ENCODE measurements at places on chromosomes 11 and 22. TPM values are rescaled to one million over a fixed set of nuclear protein-coding genes. Genes with fewer than 3 reads are reported as not detected.

DNA sequence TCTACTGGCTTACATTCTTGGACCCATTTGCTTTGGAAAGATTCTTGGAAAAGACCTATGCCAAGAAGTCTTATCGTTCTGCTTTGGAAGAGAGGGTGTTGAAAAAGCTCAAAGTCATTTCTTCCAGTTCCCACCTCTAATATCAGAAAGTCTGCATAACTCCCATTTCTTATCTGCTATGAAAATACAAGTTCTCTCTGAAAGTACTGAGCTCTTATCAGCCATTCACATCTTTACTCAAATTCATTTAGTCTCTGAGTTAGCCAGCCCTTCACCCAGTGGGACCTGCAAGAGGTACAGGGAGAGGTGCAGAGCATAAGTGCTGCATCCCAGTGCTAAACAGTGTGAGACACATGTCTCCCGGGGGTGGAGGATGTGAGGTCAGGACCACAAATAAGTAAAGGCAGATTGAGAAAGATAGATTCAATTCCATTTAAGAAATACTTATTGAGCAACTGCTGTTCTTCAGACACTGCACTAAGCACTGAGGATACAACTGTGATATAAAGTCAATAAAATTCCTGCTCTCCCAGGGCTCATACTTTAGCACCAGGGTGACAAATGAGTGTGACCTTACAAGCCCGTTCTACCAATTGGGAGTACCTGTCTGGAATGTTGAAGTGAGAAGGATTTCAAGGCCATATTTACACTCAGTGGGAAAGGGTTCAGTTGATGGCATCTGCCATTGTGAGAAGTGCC is 76.7 kb downstream of the PISD start:
- no peak for DNase-seq

Gene DAGLA
- 4.6 TPM for polyA plus RNA-seq

Gene PTPN5
- 0.20 TPM for polyA plus RNA-seq

DNA sequence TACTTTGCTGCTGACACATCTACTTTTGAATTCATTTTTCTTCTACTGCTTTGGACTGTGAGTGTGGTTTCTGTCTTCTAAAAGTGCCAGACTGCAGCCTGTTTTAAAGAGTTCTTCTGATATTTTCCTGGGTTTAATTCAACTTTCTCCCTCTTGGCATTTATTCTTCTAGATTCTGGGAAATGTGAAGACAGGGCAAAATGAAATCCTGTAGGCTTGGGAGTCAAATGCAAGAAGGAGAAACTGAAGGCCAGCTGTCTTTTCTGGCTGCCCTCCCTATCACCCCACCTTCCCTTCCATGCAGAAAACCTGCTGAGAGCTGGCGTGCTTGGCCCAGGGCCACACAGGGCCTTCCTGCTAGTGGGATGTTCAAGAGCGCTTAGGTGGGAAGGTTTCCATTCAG is 7.6 kb downstream of the ZNF70 start:
- DNase-seq, result no peak

GRCh38 chr11:67119585-67120391 is 725 bp downstream of the KDM2A start:
- no peak for DNase-seq

Gene DTX4
- polyA plus RNA-seq, result 18.2 TPM

- no peak for DNase-seq
Measured at GRCh38 chr11:57648801-57649735, 644 bp downstream of the YPEL4 start.

DNA sequence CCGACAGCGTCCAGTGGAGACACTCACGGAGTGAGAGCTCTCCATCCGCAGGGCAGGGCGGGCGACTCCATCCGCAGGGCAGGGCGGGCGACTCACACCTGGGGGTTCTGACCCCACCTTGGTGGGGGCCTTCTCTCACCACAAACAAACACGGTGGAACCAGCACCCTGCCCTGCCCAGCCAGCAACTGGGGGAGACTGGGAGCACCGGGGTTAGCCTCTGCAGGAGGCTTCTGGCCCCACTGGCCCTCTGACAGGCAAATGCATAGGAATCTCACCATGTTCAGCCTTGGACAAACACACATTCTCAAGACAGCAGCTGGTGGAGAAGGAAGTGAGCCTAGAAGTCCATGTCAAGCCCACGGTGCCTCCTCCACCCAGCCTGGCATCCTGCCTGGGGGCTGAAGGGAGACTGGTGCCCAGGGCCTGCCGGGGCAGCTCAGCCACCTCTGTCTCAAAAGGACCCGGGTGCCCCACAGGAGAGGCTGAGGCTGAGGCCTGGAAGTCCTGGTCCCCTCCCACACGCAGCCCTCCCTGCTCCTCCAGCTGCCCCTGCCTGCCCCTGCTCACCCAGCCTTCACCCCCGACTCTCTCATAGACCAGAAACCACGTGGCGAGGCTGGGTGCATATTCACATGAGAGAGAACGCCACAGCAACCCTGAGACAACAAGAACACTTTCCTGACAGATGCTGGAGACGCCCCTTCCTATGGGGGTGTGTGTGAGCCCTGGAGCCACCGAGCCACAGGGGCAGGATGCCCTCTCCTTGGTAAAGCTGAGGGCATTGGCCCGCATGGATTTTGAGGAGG is 98.4 kb upstream of the B3GAT1 start:
- no peak for DNase-seq

DNA sequence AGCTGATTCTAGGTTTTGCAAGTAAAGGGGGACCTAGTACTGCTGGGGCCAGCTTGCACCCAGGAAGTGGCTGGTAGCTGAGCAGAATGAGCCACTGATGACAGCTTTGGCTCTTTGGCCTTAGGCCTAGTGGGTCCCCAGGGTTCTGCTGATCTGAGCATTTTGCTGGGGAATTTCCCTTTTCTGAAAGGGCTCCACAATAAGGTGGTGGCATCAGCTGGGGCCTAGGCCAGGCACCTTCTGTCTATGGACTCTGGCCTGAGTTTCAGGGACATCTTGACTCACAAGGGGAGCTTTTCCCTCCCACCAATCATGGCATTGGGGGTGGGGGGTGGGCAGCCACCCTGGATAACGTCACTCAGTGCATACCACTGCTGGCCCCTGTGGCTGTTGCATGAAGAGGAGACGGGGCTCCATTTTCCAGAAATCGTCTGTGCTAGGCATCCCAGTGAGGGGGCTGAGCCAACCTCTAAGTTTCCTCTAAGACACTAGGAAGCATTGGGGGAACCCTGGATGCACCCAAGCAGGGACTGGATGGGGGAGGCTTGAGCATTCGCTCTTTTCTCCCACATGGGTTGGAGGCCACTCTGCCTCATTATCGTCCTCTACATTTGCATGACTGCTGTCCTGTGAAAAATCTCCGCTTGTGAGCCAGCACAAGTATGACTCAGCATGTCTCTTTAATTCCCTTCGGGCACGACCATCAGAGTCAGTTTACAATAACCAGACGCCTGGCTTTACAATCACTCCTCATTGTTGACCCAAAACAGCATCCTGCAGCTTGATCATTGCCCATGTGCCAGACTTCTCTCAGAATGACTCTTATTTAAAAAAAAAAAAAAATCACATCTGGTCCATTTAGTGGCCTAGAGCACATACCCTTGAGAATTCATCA is 145.0 kb upstream of the THY1 start:
- DNase-seq, result no peak

GRCh38 chr11:133714471-133715375 is 130.6 kb downstream of the SPATA19 start:
- no peak for DNase-seq

DNA sequence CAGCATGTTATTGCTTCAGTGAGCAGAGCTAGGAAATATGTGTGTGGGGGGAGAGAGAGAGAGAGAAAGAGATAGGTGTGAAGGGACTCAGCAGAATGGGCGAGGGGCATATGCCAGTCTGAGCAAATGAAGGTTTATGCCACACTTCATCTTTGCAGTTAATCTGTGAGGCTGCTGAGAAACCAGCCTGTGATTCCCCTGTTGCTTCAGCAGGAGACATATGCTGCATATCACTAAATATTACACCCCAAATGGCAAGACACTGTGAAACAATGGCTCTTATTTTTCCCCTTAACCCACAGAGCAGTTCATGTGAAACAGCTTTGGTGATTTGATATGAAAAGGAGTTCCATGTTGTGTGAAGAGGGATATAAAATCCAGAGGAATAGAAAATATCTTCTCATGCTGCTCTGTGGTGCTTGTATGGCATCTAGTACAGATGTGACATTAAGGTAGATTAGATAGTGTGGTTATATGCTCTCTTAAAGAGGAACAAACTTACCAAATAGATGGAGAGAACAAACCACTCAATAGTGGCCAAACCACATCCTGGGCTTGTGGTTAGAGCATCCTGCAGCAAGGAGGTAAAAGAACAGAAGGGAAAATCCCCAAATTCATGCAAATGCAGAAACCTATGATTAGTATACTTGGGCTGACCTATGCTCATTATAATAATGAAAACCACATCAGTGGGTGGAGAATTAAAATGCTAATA is 864.2 kb downstream of the FAM181B start:
- no peak for DNase-seq

- no peak for DNase-seq
Measured at GRCh38 chr22:39655831-39656230, 85.3 kb downstream of the CACNA1I start.

DNA sequence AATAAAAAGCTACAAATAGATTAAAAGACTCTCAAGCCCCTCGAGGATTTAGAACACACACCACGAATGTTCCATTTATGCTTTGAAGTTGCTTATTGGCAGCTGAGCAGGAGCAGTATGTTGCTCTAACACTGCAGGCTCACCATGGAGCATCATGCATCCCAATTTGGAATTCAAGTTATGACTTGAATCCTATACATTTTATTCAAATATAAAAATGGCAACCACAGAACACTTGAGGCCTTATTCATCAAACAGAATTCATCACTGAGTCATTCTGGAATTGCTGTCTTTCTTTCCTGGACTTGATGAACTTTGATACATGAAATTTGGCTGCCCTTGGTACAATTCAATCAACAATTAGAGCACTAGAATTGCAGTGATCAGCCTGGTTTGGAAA is 24.5 kb upstream of the BLID start:
- DNase-seq, result no peak

Gene VSIG10L2
- 0.28 TPM for polyA plus RNA-seq

DNA sequence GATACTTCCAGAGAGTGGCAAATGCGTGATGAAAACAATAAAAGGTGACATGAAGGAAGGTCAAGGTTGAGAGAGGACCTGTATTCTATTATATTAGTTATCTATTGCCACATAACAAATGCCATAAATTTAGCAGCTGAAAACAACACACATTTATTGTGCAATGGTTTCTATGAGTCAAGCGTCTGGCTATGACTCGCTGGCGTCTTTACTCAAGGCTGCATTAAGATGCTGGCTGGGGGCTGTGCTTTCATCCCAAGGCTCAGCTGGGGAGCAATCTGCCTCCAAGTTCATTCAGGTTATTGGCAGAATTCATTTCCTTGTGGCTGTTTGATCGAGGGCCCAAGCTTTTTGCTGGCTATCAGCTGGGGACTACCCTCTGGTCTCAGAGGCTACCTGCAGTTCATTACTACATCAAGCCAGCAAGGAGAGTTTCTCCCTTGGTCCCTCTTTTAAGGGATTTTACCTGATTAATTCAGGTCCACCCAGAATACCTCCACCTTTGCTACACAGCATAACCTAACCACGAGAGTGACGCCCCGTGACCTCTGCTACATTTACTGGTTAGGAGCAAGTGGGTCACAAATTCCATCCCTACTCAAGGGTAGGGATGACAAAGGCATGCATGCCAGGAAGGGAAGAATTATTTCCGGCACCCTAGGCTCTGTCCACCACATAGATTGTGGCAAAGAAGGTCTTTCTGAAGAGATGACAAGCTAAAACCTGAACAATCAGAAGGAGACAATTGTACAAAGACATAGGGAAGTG is 549.1 kb downstream of the MN1 start:
- DNase-seq, result peak; percentile 61

Gene CFAP300
- 1.5 TPM for polyA plus RNA-seq

GRCh38 chr11:78651923-78652842 is 77.5 kb upstream of the NARS2 start:
- DNase-seq, result no peak

DNA sequence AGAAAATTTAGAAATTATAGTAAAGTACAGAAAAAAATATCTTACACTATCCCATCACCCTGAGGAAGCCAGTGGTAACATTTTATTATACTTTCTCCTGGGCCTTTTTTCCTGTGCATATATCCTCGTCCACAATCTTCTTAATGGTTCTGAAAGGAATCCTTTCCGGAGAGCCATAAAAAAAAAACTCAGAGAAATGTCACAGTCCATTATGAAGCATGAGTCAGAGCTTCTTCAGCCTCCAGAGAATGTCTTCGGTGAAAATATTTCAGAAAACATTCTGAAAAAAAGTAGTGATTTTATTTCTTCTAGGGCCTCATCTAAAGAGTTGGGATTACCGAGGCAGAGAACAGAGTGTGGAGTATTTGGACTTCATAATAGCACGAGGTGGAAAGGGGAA is 163.4 kb downstream of the INSC start:
- no peak for DNase-seq

DNA sequence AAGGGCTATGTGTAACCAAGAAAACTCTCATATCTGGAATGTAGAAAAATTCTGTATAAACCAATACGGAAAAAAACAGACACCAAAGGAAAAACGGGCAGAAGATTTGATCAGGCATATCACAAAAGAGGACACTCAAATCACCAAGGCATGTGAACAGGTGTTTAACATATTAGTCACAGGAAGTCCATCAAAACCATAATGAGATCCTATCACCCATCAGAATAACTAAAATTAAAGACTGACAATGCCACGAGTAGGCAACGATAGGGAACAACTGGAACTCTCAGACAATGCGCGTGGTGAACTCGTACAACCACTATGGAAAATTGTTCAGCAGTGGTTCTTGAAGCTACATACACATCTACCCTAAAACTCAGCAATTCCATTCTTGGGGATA is 94.5 kb downstream of the MICAL3 start:
- no peak for DNase-seq

GRCh38 chr11:40204228-40204627 is 1255.2 kb downstream of the LRRC4C start:
- DNase-seq, result no peak

DNA sequence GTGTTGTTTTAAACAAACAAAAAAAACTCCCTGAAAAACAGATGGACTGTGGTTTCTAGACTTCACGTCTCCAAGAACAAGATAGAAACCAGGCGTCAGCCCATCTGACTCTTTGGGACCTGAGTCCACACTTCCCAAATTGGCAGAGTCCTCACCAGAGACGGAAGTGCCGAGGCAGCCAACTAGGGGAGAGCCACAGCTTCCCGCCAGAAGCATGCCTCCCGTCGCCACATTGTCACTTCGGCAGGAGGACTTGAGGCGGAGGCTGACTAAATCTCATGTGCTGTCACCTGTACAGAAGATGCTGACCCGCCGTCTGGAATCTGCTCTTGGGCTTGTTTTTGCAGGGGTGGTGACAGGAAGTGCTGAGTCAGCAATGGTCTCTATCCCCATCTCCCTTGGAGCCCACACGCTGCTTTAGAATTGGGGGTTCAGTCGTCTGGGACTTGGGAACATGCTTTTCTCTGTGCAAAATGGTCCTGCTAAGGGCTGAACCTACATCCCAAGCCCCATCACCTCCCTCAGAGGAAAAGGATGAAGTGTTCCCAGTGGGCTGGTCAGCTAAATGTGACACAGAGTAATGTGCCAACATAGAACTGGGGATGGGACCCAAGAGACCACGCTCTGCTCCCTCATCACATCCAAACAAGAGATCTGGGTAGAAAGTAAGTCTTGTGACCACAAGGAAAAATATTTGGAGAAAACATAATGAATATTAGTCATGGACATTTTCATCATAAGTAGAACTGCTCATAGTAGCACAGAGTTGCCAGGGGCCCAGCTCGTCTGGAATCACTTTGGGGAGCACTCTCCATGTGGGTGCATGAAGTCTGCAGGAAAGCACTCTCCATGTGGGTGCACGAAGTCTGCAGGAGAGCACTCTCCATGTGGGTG is 152.9 kb downstream of the SNX19 start:
- no peak for DNase-seq

Gene KRTAP5-9
- not detected for polyA plus RNA-seq

GRCh38 chr11:78838417-78838816 is 263.8 kb upstream of the NARS2 start:
- no peak for DNase-seq
